ENCODE measurements at places on chromosomes 1 and 21.

DNA sequence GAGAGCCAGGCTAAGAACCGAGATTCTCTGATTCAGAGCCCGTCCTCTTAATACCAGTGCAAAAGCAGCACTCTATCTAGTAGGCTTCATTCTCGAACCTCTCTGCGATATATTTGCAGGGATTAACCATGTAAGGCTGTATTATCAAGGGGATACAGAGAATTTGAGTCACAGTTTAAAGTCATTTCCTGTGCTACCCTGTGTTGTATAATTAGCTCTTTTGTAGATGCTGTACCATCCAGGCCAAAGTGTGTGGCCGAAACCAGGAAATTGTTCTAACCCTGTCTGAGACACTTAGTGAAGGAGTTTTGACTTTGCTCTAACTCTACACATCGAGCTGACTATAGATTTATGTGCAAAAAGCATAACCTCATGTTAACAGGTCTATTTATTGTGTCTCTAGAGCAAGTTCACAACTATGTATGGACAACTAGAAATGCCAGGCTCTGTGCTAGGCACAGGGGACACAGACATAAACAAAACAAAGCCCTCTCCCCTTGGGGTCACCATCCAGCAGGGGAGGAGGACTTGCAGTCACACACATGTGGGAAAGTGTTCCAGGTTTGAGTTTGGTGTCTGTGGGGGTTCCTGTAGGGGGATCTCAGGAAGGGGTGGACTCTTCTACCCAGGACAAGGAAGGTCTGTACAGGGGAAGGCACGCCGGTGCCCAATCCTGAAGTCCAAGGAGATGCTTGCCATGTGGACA is 182.2 kb downstream of the DHRS3 start:
- no peak for DNase-seq

- no peak for DNase-seq
Observed at GRCh38 chr1:22376001-22376400, 75.7 kb upstream of the ZBTB40 start.

DNA sequence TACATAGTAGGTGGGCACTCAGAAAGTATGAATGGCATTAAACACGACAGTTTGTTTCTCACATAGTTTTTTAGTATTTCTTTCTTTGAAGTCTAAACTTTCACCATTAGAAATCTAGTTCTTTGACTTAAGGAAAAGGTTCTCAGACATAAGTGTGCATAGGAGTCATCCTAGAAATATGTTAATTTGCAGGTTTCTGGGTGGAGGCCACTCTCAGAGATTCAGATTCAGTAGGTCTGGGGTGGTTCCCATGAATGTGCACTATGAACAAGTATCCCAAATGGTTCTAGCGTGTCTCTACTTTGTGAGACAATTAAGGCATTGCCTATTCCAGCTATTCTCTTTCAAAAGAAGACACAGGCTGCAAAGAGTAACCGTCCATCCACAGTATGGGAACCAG is 119.3 kb downstream of the NGF start:
- no peak for DNase-seq

GRCh38 chr1:185420588-185421081 is 103.6 kb upstream of the IVNS1ABP start:
- DNase-seq = no peak

GRCh38 chr1:13751458-13751871 is 51.5 kb downstream of the PRDM2 start:
- no peak for DNase-seq

- no peak for DNase-seq
Observed at GRCh38 chr21:46189213-46189958, 5.1 kb upstream of the SPATC1L start.

GRCh38 chr21:39484711-39485276 is 33.0 kb downstream of the SH3BGR start:
- DNase-seq = no peak

- DNase-seq = no peak
Observed at GRCh38 chr1:11399250-11399649, 79.7 kb upstream of the DISP3 start.

DNA sequence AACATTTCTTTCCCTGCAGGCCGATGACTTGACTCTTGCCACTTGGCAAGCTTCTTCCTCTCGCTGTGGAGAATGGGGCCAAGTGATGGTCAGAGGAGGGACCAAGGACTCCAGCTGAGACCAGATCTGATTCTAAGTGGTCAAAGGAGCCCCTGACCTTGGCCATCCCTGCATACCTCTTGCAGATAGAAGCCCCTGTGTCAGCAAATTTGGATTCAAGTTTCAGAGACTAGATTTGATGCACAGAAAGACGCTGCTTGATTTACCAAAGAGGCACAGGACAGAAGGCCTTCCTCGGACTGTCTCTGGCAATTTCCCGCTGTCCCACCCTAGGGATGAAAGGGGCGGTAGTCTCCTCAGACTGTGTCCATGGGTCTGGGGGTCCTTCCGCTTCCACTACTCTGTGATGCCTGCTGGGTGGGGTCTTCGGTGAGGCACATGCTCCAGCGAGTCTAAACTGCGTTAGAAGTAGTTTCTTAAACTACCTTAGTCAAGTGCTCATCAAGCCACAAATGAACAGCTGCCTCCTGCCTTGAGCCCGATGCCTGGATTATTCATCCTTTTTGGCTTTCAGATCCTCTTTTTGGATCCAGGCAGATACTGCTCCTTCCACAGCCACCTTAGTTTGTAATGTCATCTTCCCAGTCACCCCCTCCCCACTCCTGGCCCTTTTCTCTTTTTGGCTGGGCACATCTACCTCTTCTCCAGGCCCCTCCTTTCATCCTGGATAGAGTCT is 31.8 kb upstream of the RBM15 start:
- no peak for DNase-seq

GRCh38 chr1:7500381-7501083 is 270.6 kb upstream of the VAMP3 start:
- DNase-seq = no peak

DNA sequence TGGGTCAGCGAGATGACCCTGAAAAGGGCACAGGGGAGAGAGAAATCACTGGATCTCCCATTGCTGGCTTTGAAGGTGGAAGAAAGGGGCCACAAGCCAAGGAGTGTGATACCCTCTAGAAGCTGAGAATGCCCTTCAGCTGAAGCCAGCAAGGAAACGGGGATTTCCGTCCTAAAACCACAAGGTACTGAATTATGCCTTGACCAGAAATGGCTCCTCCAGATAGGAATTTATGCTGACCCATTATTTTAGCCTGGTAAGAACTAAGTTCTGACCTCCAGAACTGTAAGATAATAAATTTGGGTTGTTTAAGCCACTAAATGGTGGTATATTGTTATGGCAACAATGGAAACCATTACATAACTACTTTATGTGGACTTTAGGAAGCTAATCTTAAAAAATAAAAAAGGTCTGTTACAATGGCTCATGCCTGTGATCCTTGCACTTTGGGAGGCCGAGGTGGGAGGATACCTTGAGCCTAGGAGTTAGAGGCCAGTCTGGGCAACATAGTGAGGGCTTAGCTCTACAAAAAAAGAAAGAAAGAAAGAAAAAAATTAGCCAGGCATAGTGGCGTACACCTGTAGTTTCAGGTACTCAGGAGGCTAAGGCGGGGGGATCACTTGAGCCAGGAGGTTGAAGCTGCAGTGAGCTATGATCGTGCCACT is 3.6 kb upstream of the H6PD start:
- no peak for DNase-seq

DNA sequence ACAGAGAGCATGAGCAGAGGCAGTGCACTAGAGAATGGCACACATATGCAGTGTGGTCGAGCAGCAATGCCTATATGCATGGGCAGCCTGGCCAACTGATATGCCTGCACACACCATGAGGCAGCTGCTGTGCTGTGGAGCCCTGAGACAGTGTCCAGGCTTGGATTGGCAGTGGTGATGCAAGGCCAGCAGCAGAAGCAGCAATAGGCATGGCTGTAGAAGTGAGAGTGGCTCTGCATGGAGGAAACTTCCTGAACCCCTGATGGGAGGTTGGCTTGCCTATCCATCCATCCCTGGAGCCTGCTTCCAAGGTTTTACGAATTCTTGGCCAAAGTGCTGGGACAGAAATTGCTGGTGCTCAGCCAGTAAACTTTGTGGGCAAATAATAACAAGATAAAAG is 89.7 kb downstream of the DIRAS3 start:
- DNase-seq = no peak

DNA sequence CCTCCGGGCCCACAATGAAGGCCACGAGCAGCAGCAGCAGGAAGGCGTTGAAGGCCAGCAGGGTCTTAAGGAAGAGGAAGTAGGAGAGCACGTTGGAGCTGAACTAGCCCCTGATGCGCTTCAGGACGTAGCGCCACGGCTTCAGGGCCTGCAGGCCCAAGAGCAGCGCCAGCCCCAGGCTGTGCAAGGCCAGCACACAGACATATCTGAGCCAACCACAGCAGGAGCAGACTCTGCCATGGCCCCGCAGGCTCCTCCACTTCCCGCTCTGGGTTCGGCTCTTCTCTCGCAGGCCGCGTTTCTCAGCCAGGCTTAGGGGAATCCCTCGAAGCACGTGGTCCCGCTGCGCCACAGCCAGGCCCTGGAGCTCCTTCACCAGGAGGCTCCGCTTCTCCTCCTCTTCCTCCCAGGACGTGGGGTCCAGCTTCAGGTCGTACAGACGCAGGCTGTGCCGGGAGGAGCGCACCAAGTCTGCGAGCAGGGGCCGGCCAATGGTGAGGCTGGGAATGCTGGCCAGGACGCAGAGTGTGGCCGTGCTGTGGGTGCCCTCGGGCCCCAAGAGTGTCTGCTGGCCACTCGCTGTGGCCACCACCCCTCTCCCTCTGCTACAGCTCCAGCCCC is 41.7 kb downstream of the ZNF691 start:
- peak; percentile 26 for DNase-seq

- DNase-seq = no peak
Observed at GRCh38 chr1:193310564-193310963, 124.2 kb upstream of the B3GALT2 start.

Data from GM23338 (cell line).